Natural killer cell (primary cell): ENCODE measurements at places on chromosomes 4 and X. TPM values are rescaled to one million over a fixed set of nuclear protein-coding genes. Genes with fewer than 3 reads are reported as not detected.

GRCh38 chrX:39308126-39308525, 506.9 kb downstream of the MID1IP1 start:
- H3K4me1 ChIP-seq, result no peaks in the 10 kb centered on the region
- no peak overlapping the region for H3K27ac ChIP-seq
- H3K27me3 ChIP-seq, result no peaks in the 10 kb centered on the region
- no peak for DNase-seq
- H3K4me3 ChIP-seq, result no peak overlapping the region
- H3K36me3 ChIP-seq, result no peaks in the 10 kb centered on the region

- no peak for DNase-seq
- no peaks in the 10 kb centered on the region for H3K4me1 ChIP-seq
- H3K36me3 ChIP-seq, result no peaks in the 10 kb centered on the region
- H3K27ac ChIP-seq, result no peak overlapping the region
- H3K4me3 ChIP-seq, result no peak overlapping the region
These were observed 73.0 kb downstream of the TAB3 start for GRCh38 chrX:30816079-30816478.

Gene LUZP4
- total RNA-seq, result not detected

DNA sequence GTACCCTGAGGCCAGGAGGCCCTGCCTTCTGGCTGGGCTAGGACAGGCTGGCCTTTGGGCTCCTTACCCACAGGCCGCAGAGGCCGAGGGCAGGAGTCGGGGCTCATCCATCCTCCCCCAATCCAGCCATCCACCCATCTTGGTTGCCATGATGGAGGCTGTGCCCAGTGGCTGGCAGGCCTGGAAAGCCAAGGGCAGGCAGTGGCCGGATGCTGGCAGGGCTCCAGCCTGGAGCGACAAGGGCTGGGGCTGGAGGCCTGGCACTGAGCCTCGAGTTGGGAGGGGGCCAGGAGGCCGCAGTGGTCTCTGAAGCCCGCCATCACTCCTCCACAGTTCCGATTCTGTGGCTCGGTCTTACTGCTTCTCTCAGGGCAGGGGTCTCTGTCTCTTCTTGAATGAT, 8.6 kb upstream of the BGN start:
- no peak for DNase-seq
- peaks cover 4% of the 10 kb centered on the region for H3K4me1 ChIP-seq
- no peaks in the 10 kb centered on the region for H3K27me3 ChIP-seq
- no peaks in the 10 kb centered on the region for H3K36me3 ChIP-seq
- no peak overlapping the region for H3K4me3 ChIP-seq

Gene VCX2
- total RNA-seq, result not detected

DNA sequence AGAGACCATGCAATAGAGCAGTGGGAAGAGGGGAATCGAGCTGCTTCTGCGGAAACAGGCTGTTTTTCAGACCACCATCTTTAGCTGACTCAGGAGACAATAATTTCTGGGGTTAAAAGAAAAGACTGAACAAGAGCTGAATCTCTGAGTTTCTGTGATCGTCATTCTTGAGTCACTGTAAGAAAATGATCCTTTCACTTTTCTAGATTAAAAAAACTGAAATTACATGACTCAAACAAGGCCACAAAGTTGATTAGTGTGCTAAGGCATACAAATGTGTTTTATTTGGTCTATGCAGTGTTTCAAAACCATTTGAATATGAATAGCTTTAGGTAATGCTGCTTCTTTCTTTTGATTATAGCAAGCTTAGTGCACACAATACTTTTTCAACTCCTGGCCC, 194.4 kb upstream of the RPL34 start:
- no peak overlapping the region for H3K27ac ChIP-seq
- H3K4me3 ChIP-seq, result no peak overlapping the region
- no peaks in the 10 kb centered on the region for H3K4me1 ChIP-seq
- no peak for DNase-seq
- H3K27me3 ChIP-seq, result no peaks in the 10 kb centered on the region
- no peaks in the 10 kb centered on the region for H3K36me3 ChIP-seq

Gene TAF1
- total RNA-seq, result 89.5 TPM

DNA sequence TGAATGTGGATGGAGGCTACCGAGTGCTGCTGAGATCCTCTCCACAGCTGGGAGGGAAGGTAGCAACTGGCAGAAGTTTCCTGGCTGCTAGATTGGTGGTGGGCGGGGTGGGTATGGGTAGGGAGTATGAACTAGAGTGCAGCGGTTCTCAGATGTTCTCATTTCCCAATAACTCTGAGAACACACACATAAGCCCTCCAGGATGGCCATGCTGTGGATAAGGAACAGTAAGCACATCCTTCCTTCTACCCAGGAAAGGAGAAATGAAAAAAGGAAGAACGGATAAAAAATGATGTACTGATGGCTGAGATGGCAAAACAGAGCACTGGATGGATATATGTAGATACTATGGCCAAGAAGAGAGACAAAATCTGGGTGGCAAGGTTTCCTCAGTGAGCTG, 116.0 kb downstream of the ZNF827 start:
- no peak for DNase-seq
- no peaks in the 10 kb centered on the region for H3K4me1 ChIP-seq
- no peak overlapping the region for H3K4me3 ChIP-seq
- no peaks in the 10 kb centered on the region for H3K27me3 ChIP-seq

Gene CYP4V2
- total RNA-seq, result 31.7 TPM

Gene ATG4A
- total RNA-seq, result 11.6 TPM

Gene TIMM8A
- 7.0 TPM for total RNA-seq

- H3K4me1 ChIP-seq, result no peaks in the 10 kb centered on the region
- H3K27me3 ChIP-seq, result no peaks in the 10 kb centered on the region
- no peak overlapping the region for H3K4me3 ChIP-seq
- peaks cover 30% of the 10 kb centered on the region for H3K36me3 ChIP-seq
These were observed 15.3 kb downstream of the SLC6A8 start for GRCh38 chrX:153703036-153703370.

Gene STPG2
- not detected for total RNA-seq

DNA sequence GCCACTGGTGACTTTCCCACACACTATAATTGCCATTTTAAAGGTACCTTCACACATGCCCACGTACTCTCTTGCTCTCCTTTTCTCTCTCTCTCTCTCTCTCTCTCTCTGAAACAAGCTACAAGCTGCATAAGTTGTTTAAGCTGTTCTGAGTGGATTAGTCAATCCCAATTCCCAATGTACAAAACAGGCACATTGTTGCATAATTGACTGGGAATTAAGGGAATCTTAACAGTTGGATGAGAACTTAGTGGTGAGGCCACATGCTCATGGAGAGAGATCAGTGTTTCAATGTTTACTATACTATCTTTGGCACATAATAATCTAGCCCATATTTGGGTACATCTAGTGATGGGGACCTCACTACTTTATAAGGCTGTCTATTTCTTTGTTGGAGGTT, 123.3 kb downstream of the ARHGEF9 start:
- H3K36me3 ChIP-seq, result peaks cover 10% of the 10 kb centered on the region
- no peak overlapping the region for H3K4me3 ChIP-seq
- no peak overlapping the region for H3K27ac ChIP-seq
- H3K27me3 ChIP-seq, result no peaks in the 10 kb centered on the region
- no peak for DNase-seq

DNA sequence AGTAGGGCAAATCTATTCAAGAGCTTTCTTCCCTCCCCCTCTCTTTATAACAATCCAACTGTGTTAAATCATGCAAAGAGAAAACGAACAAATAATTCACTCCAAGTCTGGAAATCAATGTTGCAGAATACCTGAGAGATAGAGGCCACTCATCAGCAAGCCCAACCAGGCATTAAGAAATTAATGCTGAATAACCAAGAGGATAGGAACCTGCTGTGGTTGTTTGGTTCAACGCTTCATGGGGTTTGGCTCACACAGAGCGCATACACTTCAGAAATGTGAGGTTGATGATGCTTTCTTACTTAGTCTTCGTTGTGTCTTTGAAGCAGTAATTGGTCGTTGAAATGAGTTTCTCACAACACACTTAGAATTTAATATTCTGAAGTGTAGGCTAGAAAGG, 1540.0 kb upstream of the PABPC4L start:
- no peaks in the 10 kb centered on the region for H3K4me1 ChIP-seq
- H3K36me3 ChIP-seq, result no peaks in the 10 kb centered on the region
- DNase-seq, result no peak
- H3K27me3 ChIP-seq, result no peaks in the 10 kb centered on the region
- no peak overlapping the region for H3K27ac ChIP-seq

GRCh38 chr4:22463179-22463578, 52.7 kb downstream of the ADGRA3 start:
- no peak overlapping the region for H3K27ac ChIP-seq
- no peaks in the 10 kb centered on the region for H3K4me1 ChIP-seq
- no peaks in the 10 kb centered on the region for H3K27me3 ChIP-seq
- no peak for DNase-seq

GRCh38 chrX:26019386-26019785, 118.8 kb upstream of the MAGEB18 start:
- no peak overlapping the region for H3K4me3 ChIP-seq
- H3K4me1 ChIP-seq, result no peaks in the 10 kb centered on the region
- no peaks in the 10 kb centered on the region for H3K36me3 ChIP-seq
- DNase-seq, result no peak

DNA sequence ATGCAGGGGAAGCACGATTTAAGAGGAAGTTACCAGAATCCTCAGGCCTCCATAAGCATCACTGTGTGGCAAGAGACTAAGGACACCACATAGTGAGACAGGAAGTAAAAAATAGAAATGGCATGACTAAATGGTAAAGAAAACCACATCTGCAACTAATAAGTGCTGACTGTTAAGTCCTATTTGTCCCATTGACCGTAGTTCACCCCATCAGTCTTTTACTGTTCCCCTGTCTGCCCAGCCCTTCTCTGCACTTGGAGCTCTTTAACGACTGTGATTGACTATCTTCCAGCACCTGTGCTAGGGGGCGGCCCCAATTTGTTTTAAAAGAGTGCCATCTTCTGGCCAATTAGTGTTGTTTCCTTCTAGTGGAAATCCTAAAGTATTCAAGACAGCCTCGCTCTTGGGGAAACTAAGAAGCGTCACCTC, 94.2 kb downstream of the MAOA start:
- no peaks in the 10 kb centered on the region for H3K4me1 ChIP-seq
- no peak overlapping the region for H3K4me3 ChIP-seq
- no peaks in the 10 kb centered on the region for H3K36me3 ChIP-seq
- peak; percentile 68 for DNase-seq

GRCh38 chrX:43003204-43003565, 225.2 kb upstream of the PPP1R2C start:
- H3K36me3 ChIP-seq, result no peaks in the 10 kb centered on the region
- H3K4me3 ChIP-seq, result no peak overlapping the region
- no peak for DNase-seq
- H3K4me1 ChIP-seq, result no peaks in the 10 kb centered on the region

- H3K36me3 ChIP-seq, result peaks cover 14% of the 10 kb centered on the region
- no peak overlapping the region for H3K27ac ChIP-seq
- peak; percentile 26 for DNase-seq
- no peak overlapping the region for H3K4me3 ChIP-seq
- H3K27me3 ChIP-seq, result no peaks in the 10 kb centered on the region
- no peaks in the 10 kb centered on the region for H3K4me1 ChIP-seq
These were observed 64.9 kb downstream of the N4BP2 start for GRCh38 chr4:40121515-40121914.

DNA sequence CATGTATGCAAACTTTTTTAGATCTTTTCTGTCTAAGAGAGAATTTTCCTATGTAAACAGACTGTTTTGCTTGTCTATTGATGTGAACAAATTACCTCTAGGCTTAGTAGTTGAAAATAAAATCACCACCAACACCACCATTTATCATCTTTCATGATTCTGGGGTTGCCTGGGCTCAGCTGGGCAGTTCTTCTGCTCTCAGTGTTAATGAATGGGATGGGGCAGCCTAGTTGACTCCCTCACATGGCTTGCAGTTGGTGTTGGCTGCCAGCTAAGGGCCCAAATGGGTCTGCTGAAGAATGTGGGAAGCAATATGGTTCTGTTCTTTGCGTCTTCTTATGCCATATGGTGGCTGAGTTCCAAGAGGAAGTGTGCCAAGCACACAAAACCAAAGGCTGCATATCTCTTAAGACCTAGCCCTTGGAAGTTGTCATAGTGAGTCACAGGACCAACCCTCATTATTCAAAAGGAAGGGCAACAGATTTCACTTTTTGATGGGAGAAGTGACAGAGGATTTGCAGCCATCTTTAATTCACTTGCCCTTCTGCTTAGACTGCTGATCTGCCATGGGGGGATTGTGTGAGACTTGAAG, 17.9 kb downstream of the REELD1 start:
- no peak for DNase-seq
- H3K36me3 ChIP-seq, result no peaks in the 10 kb centered on the region
- no peak overlapping the region for H3K4me3 ChIP-seq
- H3K4me1 ChIP-seq, result no peaks in the 10 kb centered on the region
- H3K27me3 ChIP-seq, result no peaks in the 10 kb centered on the region
- H3K27ac ChIP-seq, result no peak overlapping the region

GRCh38 chrX:32041181-32041580, 969.3 kb upstream of the FTHL17 start:
- no peak for DNase-seq
- H3K27me3 ChIP-seq, result no peaks in the 10 kb centered on the region
- H3K4me3 ChIP-seq, result no peak overlapping the region
- no peak overlapping the region for H3K27ac ChIP-seq

Gene MAGIX
- total RNA-seq, result 1.7 TPM

DNA sequence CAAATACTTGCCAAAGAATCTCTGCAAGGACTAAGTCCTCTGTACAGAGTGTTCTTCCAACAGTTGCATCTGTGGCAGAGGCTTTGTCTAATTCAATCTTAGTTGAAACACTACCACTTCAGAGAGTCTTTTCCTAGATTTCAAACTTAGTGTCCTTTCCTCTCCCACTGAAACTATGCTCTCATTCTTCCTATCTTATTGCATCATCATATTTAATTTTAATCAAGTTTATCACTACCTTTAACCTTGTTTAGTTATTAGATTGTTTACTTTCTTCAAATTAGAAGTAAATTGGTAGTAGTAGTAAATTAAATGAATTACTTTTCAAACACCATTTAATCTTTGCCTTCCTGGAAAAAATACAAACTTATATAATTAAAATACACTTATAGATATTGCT, 1082.3 kb upstream of the PABPC4L start:
- no peaks in the 10 kb centered on the region for H3K27me3 ChIP-seq
- H3K27ac ChIP-seq, result no peak overlapping the region
- no peaks in the 10 kb centered on the region for H3K4me1 ChIP-seq
- no peak overlapping the region for H3K4me3 ChIP-seq

GRCh38 chr4:79255793-79256192, 70.1 kb downstream of the NAA11 start:
- no peak overlapping the region for H3K27ac ChIP-seq
- no peak overlapping the region for H3K4me3 ChIP-seq
- no peak for DNase-seq

Gene BGN
- not detected for total RNA-seq

DNA sequence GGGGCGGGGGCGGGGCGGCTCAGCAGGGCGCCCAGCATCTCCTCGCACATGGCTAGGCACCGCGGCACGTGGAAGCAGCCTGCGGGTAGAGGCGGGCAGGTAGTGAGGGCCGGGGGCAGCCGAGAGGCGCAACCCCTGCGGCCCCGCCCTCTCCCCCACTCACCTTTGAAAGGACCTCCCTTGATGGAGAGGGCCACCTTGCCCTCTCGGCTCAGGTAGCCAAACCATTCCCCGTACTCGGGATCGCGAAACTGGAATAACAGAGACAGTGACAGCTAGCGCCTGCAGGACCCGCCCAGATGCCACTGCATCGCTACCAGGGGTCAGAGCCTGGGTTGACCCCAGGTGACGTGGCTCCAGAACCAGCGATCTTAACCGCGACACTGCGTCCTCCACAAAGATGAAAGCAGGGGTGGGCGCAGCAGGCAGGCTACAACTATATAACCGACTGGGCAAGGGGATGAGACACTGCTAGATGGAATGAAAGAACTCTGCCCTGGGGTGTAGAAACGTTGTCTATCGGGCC, 552 bp upstream of the NAA10 start:
- H3K4me3 ChIP-seq, result peak overlapping the region; percentile 39
- peaks cover 19% of the 10 kb centered on the region for H3K36me3 ChIP-seq
- no peaks in the 10 kb centered on the region for H3K27me3 ChIP-seq
- no peak overlapping the region for H3K27ac ChIP-seq
